ENCODE measurements at places on chromosomes 1 and 21.

DNA sequence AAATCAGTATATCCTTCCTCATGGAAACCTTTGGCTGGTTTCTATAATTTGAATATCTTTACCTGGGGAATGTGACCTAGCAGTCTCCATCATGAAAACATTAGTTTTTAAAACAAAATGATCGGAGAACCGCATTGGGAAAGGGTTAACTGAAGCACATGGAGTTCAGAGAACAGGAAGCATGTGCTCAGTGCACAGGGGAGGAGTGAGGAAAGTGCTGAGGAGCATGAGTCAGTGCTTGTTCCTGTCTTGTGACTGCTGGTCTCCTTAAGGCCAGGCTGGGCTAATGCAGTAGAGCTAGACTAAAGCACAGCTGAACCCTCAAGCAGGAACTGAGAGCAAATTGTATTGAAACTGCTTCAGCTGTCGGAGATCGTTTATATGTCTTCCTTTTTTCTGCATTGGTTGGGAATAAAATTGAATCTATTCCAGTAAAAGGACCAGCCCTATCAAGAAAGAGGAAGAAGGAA lies 5.8 kb downstream of the IFI16 start:
- no peak for DNase-seq

DNA sequence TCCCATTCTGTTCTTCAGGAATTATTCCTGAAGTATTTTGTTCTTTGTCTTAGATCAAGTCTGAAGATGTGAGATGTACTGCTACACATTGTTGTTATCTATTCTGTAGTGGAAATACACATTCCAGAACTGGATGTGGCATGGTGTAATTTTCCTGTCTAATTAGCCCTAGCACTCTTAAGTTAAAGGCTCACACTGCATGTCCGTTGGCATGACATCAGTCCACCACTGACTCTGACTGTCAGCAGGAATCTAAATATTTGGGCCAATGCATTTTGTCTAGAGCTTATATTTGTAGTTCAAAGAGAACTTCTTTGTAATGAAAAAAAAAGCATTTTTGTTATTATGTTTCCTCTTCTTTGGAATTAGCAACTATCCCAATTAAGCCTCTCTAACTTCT lies 201.0 kb downstream of the S1PR1 start:
- no peak for DNase-seq

- DNase-seq = no peak
Observed at GRCh38 chr1:63742526-63742925, 31.3 kb upstream of the ROR1 start.

DNA sequence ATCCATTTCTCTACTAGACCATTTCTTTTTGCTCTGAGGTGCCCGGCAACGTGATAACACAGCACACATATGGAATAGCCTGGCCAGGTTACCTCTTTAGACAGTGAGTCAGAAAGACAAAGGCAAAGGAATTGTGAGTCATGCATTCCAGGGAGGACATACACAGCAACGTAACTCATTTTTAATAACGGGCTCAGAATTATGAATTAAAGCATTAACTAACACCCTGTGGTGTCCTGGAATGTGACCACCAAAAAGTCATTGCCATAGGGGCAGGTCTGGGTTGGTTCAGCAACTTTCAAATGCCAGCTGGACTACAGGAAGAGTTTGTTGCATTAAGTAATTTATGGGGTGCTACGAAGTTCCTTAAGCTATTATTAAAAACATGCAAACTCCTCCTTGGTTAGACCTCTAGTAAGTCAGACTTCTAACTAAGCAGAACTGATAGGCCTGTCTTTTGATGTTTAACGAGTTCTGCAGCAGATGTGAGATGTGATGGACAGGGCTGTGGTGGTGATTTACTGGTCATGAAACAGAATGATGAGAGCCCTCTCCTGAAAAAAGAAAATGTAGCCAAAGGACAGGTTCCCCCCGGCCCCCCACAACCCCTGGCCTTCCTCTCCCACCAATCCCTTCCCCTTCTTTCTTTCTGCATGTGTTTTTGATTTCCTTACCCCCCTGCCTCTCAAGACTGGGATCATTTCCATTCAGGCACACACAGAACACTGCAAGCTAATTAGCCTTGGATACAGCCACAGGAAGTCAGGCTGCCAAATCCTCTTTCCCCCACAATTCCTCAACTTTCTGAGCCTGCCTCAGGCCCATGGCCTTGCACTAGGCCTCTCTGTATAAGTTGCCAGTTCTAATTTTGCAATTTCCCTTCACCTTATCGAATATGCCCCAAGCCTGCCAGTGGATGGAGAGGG lies 88.9 kb upstream of the HAO2 start:
- DNase-seq = no peak

DNA sequence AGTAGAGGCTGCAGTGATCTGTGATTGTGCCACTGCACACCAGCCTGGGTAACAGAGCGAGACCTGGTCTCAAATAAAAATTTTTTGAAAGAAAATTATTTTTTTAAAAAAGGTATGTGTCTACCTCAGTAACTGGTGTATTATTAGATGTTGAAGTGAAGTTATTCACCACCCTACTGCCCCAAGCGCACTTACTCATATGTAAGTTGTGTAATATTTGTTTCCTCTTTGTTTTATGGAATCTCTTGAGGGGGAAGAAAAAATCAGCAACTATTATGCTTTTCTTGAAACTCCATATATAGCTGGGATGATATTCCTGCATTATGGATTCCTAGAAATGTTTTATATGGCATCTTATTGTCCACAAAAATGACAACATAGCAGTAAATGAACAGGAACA lies 21.3 kb downstream of the RBM15 start:
- no peak for DNase-seq

DNA sequence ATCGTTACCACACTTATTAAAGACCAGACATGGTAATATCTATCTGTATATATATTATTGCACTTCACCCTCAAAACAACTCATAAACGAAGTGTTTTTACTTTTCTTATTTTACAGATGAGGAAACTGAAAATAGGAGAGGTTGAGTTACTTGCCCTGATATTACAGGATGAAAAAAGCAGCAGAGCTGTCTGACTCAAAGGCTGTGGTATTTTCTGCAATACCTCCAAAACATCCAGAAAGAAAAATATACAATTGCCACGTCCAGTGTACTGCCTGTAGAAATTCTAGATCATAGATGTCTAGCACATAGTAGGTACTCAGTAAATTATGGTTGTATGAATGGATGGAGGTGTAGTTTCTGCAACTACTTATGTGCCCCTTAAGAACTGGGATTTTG lies 5.2 kb upstream of the TARBP1 start:
- no peak for DNase-seq

- DNase-seq = no peak
Observed at GRCh38 chr1:24484199-24484598, 18.4 kb upstream of the RCAN3 start.

DNA sequence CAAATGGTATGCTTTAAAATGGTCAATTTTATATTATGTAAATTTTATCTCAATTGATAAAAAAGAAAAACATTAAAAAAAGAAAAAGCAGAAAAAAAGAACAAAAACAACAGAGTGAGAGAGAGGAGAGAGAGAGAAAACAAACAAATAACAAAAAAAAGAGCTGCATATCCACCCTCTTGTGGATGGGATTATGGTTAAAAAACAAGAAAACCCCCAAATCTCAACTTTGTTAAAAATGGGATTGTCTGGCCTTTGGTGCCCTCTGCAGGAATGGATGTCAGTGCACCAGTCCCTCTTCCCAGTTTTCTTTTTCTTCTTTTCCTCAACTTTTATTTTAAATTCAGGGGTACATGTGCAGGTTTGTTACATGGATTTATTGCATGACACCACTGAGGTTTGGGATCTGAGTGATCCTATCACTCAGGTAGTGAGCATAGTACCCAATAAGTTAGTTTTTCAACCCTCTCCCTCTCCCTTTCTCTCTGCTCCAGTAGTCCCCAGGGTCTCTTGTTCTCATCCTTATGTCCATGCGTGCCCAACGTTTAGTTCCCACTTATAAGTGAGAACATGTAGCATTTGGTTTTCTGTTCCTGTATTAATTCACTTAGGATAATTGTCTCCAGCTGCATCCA lies 28.1 kb downstream of the RNF187 start:
- no peak for DNase-seq

- DNase-seq = no peak
Observed at GRCh38 chr1:212938846-212939245, 11.5 kb upstream of the VASH2 start.

- no peak for DNase-seq
Observed at GRCh38 chr1:197933647-197934046, 16.5 kb downstream of the LHX9 start.

DNA sequence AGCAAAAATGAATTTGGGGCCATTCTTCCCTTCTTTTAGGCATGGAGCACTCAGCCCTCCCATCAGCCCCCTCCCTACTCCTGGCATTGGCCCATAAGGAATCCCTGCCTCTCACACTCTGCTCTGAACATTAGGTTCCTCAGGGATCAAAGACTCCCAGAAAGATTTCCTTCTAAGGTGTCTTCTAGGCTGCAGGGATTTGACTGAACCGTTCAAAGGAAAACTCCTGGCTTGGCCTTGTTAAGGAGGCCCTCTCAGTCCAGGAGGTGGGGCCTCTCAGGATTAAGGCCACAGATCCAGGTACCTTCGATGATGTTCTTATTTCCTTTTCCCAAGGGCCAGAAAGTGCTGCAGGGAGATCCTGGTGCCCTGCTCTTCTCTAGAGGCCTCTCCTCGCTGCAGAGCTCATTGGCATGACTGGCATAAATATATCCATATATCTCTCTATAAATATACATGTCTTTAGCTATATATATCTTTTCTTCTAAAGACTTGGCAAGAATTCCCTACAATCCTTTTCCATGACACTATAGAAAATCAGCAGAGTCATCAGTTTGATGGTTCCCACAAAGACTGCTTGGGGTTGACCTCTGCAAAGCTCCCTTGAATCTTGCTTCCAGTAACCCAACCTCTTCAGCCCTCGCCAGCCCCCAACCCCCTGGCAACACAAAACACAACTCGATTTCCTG lies 59.1 kb downstream of the PLXNA2 start:
- no peak for DNase-seq

DNA sequence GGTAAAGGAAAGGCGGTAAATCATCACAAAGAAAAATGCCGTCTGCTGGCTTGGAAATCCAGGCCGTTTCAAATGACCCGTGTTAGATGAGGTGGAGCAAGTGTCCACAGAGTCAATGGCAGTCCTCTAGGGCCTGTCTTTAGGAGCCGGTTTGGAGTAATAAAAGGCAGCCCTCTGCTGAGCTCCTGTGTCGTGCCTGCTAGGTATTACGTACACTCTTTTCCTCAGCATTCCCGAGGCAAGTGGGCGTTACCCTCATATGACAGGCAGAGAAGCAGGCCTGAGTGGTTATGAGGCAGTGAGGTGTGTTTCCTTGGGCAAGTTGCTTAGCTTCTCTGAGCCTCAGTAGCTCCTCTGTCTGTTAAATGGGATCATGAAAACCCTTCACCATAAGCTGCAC lies 7.7 kb downstream of the NENF start:
- DNase-seq = no peak

DNA sequence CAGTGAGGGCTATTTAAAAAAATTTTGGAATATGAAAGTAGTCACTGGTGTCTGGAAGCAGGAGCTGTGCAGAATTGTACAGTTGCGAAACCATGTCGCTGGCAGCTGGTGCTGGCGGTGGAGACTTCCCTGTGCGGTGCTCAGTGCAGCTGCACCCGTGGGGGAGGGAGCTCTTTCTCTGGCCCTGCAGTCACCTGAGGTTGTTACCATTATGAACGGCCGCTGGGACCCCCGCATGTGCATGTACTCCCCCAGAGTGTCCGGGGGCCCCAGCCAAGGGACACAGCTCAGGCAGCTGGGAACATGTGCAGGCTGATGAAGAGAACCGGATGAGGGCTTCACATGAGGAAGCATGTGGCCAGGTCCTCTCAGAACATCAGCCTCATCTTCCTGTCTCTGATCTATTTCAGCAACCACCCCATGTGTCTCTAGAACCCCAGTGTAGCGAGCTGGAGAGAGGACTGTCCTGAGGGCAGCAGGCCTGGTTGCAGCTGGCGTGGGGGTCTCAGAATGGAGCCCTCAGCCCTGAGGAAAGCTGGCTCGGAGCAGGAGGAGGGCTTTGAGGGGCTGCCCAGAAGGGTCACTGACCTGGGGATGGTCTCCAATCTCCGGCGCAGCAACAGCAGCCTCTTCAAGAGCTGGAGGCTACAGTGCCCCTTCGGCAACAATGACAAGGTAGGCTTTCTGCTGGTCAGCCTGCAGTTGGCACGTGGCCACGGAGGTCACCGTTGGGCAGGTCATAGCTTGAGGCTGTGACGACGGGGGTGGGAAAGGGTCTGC lies at the start of gene TRPM2:
Gene TRPM2 (plus strand): TSS at position 431 of the 780 bp plus-strand sequence. CDS start 80 bp downstream, at position 511.
- no peak for DNase-seq

- no peak for DNase-seq
Observed at GRCh38 chr1:23198373-23198772, 18.9 kb downstream of the HTR1D start.

GRCh38 chr1:89584781-89585180 lies 48.1 kb upstream of the LRRC8C start:
- no peak for DNase-seq

Measured in NCI-H1048 (cell line).